ENCODE measurements at places on chromosomes 7 and 10.

DNA sequence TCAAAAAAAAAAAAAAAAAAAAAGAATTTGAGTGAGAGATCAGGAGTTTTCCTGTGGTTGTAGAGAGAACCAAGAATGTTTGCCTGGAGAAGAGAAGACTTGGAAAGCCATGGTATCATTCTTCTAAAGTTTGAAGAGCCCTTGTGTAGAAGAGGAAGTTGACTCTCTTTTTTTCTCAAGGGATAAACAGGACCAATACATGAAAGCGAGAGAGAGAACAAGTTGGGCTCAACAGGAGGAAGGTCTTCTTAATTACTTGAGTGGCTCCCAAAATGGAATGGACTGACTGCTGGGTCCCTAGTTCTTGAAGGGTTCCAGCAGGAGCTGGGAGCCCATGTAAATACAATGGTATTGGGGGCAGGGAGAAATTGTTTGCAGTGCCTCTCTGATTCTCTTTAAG, 173.3 kb upstream of the ADO start:
- DNase-seq: no peak

- no peak for DNase-seq
Measured at GRCh38 chr7:35430547-35431153, 176.8 kb upstream of the TBX20 start.

DNA sequence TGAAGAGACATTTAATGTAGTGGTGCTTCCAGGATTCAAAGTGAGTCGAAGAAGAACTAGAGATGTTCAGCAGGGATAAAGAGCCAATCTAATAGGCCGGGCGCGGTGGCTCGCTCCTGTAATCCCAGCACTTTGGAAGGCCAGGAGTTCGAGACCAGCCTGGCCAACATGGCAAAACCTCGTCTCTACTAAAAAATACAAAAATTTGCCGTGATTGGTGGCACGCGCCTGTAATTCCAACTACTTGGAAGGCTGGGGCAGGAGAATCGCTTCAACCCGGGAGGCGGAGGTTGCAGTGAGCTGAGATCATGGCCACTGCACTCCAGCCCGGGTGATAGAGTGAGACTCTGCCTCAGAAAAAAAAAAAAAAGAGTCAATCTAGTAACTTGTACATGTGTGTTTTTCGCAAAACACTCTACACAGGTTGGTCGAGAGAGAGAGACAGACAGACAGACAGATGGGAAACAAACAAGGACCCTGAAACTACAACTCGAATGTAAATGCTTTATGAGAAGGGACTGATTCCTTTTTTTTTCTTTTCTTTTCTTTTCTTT, 775 bp downstream of the ABCB8 start:
- DNase-seq: no peak

- DNase-seq: no peak
Measured at GRCh38 chr10:15341502-15342128, 29.5 kb downstream of the FAM171A1 start.

GRCh38 chr10:50373821-50374501, 122.6 kb upstream of the ASAH2 start:
- DNase-seq: no peak

GRCh38 chr10:59096631-59097030, 79.8 kb upstream of the PHYHIPL start:
- no peak for DNase-seq

- DNase-seq: no peak
Measured at GRCh38 chr7:134042307-134042706, 84.8 kb upstream of the LRGUK start.

DNA sequence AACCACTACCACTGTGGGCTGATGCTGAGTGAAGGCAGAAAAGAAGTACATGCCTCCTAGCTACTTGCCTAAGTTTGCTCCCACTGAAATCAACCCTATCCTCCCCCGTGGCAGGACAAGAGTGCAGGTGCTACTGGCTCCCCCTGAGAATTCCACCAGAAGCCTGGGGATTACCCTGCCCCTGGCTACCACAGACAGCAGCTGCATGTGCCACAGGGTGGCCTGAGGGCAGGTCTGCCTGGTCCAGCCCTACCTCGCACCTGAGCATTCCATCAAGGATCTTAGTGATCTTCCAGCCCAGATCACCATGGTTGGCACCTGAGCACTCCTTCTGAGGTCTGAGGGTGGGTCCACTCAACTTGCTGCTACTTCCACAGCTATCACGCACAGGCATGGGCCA, 176.4 kb upstream of the SMIM30 start:
- DNase-seq: no peak

DNA sequence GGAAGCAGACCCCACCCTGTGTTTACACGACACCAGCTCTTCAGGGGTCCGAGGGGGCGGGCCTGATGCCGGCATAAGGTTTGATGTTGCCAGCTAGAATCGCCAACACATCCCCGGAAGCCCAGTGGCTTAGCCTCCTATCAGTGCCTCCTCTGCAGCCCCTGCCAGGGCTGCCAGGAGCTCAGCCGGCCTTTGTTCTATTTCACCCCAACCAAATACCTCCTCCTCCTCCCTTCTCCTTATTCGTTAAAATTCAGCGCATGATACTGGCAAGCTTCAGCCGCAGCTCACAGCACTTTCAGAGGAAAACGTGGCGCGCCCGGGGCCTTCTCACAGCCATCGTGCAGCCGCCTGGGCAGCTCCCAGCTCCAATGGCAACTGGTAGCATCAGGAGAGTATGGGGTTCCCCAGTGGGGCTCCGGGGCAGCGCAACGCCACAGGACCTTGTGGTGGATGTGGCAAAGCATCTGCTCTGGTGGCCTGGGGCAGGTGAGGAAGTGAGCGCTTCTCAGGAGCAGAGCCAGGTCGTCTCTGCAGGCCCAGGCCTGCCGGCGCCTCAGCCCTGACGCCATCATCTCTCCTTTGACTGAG, 176.4 kb upstream of the RHEB start:
- no peak for DNase-seq

DNA sequence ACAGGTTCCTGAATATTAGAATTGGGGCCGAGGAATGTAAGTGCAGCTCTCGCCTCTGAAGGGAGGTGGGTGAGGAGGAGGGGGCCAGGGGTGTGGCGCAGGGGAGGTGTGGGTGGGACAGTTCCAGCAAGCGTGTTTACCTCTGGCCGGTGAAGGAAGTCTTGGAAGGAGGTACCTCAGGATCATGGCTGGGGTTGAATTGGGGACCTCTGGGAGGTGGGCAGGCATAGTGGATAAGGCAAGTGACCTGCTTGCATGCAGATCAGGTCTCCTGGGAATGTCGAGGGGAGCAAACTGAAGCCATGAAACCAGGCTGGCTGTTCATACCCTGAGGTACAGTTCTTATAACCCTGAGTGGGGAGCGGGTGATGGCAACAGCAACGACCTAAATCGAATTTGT, 2.0 kb downstream of the ZNF775 start:
- DNase-seq: no peak

GRCh38 chr7:75879771-75880184, 944 bp downstream of the RHBDD2 start:
- peak; percentile 39 for DNase-seq

DNA sequence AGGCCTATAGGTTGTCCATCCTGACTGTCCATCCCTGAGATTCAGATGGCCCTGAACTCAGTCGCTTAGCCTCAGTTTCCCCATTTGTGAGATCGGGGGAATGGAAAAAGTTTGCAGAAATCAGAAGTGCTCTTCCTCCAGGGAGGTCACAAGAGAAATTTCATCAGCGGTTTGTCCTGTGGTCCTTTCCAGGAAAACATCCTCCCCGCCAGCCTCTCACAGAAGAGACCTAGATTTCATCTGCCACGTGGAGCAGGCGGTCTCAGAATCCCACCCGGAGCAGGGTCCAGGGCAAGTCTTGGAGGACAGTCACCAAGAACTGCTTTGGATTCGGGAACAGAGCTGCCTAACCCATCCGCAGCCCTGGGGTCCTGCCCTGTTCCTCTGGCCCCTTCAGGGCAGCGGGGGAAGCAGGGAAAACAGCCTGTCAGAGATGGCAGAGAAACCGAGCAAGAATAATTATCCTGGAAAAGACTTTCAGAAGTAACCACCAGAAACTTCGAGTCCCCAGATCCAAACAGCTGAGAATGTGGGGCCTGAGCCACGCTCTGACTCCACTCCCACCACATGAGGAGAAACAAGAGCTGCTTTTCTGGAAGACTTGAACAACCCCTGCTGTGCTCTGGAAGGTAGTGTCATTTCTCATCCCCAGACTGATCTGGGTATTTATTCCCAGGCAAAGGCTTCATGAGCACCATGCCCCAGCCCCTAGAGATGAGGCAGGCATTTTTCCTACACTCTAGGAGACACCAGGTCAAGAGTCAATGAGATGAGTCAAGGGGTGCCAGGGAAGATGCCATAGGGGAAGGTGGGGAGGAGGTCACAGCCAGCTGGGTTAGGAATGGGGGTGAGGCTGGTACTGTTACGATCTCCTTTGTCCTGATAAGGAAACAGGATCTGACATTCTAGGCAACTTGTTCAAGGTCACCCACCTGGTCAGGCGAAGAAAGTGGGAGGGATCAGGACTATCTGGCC, 1.1 kb upstream of the TNS3 start:
- no peak for DNase-seq

- no peak for DNase-seq
Measured at GRCh38 chr7:151748733-151749132, 128.2 kb downstream of the PRKAG2 start.

- no peak for DNase-seq
Measured at GRCh38 chr7:91533996-91534395, 269.8 kb downstream of the FZD1 start.

GRCh38 chr7:116584721-116585120, 59.9 kb downstream of the CAV1 start:
- DNase-seq: no peak

DNA sequence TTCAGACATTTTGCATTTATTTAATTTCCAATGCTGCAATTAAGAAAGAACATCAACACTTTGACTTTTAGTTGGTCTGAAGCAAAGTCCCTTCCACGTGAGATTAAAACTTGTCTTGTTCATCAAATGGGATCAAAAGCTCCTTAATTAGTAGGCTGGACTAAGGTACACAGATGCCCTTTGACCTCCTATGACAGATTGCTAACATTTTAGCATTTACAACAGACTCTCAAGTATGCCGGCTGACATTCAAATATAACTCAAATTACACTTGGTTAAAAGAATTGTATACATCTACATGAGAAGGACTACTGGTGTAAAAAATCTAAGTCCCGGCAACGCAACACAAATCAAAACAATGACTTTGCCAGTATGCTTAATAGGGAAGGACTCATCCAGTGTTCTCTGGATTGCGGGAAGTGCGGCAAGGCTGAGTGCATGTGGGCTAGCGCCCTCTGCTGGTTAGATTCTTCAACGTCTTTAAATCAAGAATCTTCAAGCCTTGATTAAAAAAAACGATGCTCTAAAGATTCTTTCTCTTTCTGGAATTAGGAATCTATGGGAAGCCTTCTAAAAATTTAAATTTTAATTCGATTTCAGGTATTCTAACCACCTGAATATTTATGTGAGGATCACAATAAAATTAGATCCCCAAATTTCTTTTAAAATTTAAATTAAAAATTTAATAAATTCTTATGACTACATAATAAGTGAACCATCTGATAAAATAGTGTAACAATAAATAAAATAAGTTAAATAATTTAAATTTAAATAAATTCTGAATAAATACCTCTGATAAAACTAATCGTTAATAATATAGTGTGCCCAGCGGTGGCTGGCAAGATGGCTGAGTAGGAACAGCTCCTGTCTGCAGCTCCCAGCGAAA, 444.7 kb downstream of the DGKB start:
- peak; percentile 18 for DNase-seq

DNA sequence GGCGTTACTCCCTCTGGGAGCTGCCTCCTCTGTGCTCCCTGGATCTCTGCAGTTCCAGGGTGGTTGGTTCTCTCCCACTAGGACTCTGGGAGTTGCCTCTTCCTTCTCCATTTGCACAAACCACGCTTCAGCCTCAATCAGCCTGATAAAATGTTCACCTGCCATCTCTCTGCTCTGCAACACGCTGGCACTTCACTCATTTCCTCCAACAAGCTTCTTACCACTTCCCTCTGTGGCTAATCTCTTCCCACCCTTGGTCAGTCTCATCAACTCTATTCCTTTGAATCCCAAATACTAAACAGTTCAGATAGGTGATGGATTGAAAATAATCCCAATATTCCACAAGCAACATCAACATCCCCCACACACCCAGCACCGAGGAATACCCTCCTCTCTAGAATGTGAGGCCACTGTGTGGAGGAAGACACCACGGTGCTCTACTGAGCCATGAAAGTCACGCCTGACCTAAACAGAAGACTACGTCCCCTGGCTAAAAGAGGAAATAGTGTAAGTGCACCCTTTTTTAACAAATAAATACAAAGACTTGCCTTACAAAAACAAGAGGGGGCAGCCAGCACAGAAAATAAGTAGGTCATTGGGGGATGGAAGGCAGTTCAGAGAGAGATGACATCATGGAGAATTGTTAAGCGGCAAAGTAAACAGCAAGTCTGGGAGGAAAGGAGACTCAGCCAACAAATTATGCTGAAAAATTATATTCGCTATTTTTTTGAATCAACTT, 1.9 kb upstream of the FAM170B start:
- no peak for DNase-seq

- no peak for DNase-seq
Measured at GRCh38 chr10:31910016-31910415, 18.6 kb downstream of the ARHGAP12 start.

DNA sequence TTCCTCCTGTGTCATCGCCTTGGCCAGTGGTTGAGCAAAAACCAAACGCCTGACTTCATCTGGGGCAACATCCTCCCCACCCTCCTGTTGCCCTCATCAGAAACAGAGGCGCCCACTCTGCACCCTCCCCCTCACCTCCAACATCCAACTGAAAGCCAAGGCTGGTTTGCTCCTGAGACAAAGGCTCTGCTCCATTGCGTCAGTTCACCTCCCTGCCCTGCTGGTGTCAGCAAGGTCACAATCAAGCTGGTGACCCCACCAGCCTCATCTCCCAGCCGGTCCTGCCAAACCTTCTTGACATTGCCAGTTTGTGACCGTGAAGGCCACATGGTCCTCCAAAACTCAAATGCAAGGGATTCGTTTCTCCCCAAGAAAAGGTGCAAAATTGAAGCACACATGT, 131.7 kb upstream of the ADAM12 start:
- DNase-seq: no peak

DNA sequence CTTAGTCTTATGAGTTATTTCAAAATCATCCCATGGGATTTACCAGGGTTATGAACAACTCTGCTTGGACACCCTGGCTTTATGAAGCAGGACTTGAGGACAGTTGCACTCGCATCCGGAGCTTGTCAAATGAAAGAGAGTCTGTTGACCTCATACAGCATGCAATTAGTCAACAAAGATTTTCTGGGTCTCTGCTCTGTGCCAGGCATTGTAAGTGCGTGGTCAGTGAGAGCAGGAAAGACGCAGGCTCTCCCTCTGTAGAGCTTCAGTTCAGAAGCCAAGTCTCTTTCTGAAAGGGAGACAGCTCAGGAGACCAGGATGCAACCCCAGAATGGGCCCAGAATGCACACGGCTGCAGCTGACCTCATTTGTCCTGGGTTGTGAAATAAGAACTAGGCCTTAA, 45.5 kb upstream of the DMBT1 start:
- no peak for DNase-seq

- DNase-seq: no peak
Measured at GRCh38 chr10:67173787-67174186, 248.0 kb downstream of the LRRTM3 start.
